ENCODE measurements at places on chromosomes 5 and 9. TPM values are rescaled to one million over a fixed set of nuclear protein-coding genes. Genes with fewer than 3 reads are reported as not detected.

UNC13B gene
- polyA plus RNA-seq, result 20.8 TPM

FOXD4L6 gene
- polyA plus RNA-seq, result not detected

CNOT8 gene
- 28.4 TPM for polyA plus RNA-seq

REEP2 gene
- polyA plus RNA-seq, result 8.8 TPM

GADD45G gene
- 48.4 TPM for polyA plus RNA-seq

IL3 gene
- not detected for polyA plus RNA-seq

HK3 gene
- 2.0 TPM for polyA plus RNA-seq

SURF2 gene
- 61.2 TPM for polyA plus RNA-seq

KLF4 gene
- polyA plus RNA-seq, result 13.5 TPM

FABP6 gene
- polyA plus RNA-seq, result not detected

Data from kidney (tissue), 22 donors.